ENCODE measurements at places on chromosomes 11 and 22. TPM values are rescaled to one million over a fixed set of nuclear protein-coding genes. Genes with fewer than 3 reads are reported as not detected.

DDTL gene
- total RNA-seq, result 4.1 TPM

ACR gene
- total RNA-seq, result not detected

IRAG1 gene
- 27.5 TPM for total RNA-seq

UBQLN3 gene
- not detected for total RNA-seq

MUC6 gene
- not detected for total RNA-seq

KDELR3 gene
- 83.7 TPM for total RNA-seq

OR10G8 gene
- not detected for total RNA-seq

LTBP3 gene
- 27.3 TPM for total RNA-seq

BIRC3 gene
- total RNA-seq, result 8.7 TPM

ADAMTS8 gene
- total RNA-seq, result not detected

CASP5 gene
- total RNA-seq, result not detected

OR51B5 gene
- not detected for total RNA-seq

DNA sequence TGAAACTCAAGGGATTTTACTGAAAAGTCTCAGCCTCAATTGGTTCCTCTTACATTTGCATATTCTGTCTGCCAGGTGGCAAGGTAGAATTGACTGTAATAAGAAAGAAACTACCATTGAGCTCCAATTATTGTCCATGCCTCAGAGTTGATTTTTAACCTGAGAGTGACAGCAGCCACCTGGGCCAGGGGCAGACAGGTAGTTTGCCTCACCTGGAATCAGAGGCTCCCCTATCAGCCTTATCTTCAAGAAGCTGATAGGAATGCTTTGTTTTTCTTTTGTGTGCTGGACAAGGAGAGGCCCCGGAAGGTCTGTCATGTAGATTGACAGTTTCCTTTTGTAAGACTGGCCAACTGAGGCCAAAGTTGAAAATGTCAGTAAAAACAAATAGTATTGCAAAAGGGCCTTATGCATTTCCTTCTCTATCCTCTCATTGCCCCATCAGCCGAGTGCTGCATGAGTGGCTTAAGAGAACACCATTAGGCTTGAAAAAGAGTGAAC lies 34.1 kb downstream of the CD44 start:
- peak; percentile 61 for DNase-seq

DNA sequence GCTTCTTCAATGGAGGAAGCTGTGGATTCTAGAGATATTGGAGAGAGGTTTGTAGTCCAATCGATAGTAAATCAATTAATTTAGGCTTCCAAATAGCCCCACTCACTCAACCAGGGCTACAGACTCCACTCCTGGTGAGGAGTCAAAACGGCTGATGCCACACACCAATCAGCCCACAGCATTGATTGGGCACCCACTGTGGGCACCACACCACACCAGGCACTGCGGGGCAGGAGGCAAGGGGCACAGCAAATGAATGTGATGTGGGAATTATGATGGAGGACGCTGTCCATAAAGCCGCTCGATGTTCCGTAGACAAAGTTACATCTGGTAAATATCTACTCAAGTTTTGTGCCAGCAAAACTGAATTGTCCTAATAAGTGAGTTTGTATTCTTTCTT lies 547.3 kb upstream of the CADM1 start:
- no peak for DNase-seq

- DNase-seq, result no peak
These were observed 30.8 kb upstream of the GDPD4 start for GRCh38 chr11:77332259-77332658.

- DNase-seq, result peak; percentile 92
These were observed 23.8 kb downstream of the PACSIN2 start for GRCh38 chr22:42991010-42991651.

- DNase-seq, result peak; percentile 45
These were observed 557 bp downstream of the GTPBP1 start for GRCh38 chr22:38706101-38706900.

DNA sequence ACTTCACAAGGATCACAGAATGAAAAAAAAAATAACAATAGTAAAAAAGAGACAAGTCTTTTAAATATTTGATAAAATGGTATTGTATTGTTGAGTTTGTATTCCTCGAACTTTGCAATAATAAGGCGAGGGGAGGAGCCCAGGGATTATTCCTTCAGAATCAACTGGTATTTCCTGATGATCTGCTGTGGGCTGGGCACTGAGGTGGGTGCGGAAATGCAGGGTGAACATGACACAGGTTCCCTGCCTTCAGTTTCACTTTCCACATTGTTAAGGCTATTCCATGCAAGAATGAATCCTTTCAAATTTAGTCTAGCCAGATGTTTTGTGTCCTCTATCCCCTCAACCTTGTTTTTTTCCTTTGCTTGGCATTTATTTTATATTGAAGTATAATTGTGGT lies 2.1 kb upstream of the EIF3M start:
- DNase-seq, result no peak

GRCh38 chr11:61899146-61899841 lies 7.9 kb upstream of the FADS3 start:
- DNase-seq, result peak; percentile 59

GRCh38 chr11:23284631-23285030 lies 424.4 kb upstream of the CCDC179 start:
- DNase-seq, result peak; percentile 56

- peak; percentile 51 for DNase-seq
These were observed 17.3 kb upstream of the PLET1 start for GRCh38 chr11:112277941-112278340.

- no peak for DNase-seq
These were observed 1.8 kb upstream of the MS4A15 start for GRCh38 chr11:60754887-60755286.

- DNase-seq, result no peak
These were observed 64.0 kb upstream of the PTPRJ start for GRCh38 chr11:47916361-47916841.

DNA sequence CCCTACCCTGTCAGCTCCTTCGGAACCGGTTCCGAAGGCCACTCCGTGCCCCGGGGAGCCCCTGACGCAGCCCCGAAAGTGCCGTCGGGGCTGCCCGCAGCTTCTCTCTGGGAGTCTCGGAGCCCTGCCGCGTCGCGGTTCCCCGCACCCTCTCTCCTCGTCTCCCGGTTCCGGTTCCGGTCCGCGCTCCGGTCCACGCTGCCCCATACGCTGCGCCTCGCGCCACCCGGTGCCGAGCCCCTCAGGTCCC lies 618 bp downstream of the MTA2 start:
- DNase-seq, result peak; percentile 42

GRCh38 chr11:27217948-27218420 lies 145.0 kb downstream of the CCDC34 start:
- peak; percentile 99 for DNase-seq

- DNase-seq, result no peak
These were observed 90.4 kb downstream of the TTC28 start for GRCh38 chr22:28589102-28589750.

GRCh38 chr22:30372915-30373314 lies 14.3 kb downstream of the RNF215 start:
- no peak for DNase-seq

DNA sequence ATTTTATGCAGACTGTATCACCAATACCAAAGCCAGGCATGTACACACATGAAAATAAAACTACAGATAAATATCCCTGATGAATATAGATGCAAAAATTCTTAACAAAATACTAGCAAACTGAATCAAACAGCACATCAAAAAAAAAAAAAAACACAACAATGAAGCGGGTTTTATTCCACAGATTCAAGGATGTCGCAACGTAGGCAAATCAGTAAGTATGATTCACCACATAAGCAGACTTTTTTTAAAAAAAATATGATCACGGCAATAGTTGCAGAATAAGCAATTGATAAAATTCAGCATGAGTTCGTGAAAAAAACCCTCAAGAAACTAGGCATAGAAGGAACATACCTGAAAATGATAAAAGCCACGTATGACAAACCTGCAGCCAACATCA lies 21.3 kb downstream of the OR51F1 start:
- DNase-seq, result no peak

DNA sequence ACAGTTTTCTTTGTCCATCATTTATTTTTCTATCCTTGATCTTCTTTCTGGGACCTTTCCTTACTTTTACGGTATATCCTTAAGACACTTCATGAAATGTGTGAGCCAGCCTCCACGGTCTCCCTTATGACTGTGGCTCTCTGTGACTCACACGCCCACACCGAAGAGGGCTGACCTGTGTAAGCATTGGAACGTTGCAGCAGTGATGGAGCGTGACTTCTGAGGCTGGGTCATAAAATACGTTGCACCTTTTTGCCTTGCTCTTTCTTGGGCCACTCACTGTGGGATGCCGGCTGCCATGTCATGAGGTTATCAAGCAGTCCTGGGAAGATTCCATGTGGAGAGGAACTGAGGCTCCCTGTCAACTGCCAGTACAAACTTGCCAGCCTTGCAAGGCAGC lies 96.3 kb upstream of the RAB1B start:
- DNase-seq, result peak; percentile 45

- DNase-seq, result no peak
These were observed 5.3 kb upstream of the INS start for GRCh38 chr11:2166091-2166851.

- no peak for DNase-seq
These were observed 99.3 kb downstream of the FDX1 start for GRCh38 chr11:110529043-110529442.

DNA sequence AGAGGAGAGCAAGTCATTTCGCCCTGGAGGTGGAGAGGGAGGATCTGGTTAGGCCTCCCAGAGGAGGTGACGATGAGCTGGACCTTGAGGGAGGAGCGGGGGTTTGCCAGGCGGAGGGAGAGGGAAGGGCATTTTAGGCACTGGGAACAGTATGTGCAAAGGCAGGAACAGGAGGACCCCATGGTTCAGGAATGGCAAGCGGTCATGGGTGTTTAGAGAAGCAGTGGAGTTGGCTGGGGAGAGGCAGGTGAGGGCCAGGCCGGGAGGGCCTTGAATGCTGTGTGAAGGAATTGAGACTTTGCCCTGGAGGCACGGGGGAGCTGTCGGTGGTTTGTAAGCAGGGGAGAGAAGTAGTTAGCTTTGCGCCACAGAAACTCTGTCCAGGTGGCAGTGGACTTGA lies 10.3 kb downstream of the PRDM11 start:
- DNase-seq, result no peak

DNA sequence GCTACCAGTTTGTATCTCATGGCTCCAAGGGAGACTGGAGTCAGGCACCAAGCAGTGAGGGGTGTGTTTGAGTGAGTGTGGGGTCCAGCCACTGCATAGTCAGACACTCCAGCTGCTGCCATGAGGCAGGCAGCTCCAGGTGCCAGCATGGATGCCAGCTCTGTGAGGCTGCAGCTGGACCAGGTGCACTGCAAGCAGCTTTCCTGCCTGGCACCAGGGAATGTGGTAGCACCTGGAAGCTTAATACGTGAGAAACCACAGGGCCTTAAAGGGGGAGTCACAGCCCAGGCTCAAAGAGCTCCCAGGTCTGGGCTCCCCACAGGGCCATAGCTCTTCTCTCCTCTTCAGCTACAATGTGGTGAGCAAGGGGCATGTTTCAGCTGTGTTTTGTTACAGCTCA lies 817.8 kb upstream of the LUZP2 start:
- DNase-seq, result no peak

DNA sequence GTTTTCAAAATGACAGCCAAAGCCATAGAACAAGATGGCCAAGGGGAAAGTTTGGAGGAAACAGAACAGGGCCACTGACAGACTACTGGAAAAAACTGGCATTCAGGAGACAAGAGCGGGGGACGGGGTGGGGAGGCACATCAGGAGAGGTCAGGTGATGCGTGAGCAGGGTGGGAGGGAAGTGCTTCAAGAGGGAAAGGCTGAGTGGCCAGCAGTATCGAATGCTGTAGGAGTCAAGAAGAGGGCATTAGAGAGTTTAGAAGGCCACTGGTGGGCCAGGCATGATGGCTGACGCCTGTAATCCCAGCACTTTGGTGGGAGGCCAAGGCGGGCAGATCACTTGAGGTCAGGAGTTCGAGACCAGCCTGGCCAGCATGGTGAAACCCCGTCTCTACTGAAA lies 8.2 kb downstream of the GTPBP1 start:
- DNase-seq, result no peak

DNA sequence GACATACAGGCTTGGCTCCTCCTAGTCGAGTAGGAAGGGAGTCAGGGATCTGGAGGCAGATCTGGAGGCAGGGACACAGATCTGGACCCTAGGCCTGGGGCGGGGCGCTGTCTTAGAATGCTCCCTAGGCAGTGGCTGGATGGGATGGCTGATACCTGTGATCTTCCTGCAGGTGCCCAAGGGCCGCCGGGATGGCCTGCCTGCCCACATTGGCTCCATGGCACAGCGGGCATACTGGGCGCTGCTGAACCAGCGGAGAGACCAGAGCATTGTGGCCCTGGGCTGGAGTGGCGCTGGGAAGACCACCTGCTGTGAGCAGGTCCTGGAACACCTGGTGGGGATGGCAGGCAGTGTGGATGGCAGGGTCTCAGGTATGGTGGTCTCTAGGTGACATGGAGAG lies 35.4 kb downstream of the MYO18B start:
- no peak for DNase-seq

- peak; percentile 24 for DNase-seq
These were observed 62.4 kb upstream of the ZBED5 start for GRCh38 chr11:10920205-10920604.

DNA sequence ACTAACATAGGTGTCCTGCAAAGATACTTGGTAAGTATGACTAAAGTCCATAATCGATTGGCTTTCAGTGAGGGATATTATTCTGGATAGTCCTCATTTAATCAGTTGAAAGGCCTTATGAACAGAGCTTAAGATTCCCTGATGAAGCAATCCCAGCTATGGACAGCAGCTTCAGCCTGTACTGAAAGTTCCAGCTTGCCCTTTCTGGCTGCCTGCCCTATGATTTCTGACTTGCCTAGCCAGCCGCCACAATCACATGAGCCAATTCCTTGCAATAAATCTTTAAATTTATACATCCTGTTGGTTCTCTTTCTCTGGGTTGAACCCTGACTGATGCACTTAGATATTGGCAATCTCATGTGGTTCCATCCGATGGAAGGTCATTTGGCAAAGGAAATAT lies 759.0 kb upstream of the API5 start:
- no peak for DNase-seq

DNA sequence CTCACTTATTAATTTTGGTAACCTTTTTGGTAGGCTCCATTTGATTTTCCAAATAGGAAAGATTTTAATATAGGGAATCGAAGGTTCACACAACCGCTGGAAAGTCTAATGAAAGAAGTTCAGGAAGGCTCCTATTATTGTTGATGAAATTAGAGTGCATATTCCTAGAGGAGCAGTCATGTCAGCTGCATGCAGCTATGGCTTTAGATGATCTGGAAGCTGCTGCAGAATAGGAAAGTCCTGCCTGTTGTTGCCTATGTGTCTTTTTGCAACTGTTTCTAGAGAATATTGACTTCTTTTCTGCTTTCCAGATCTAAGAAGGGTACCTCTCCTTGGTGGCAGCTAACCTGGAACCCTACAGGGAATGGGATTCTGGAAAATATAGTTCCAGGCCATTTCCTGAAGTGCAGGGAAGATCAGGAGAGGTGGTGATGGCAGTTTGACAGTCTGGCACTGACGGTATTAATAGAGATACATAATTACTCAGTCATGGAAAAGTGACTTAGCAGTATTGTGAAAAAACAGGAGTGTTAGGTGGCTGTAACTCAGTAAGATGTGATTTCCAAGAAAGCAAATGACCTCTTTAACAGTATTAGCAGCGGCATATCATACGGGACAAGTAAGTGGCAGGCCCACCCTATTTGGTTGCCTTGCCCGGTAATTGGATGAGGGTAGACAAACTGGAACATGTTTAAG lies 54.0 kb downstream of the TNRC6B start:
- DNase-seq, result no peak

GRCh38 chr11:87338046-87338639 lies 300.4 kb downstream of the TMEM135 start:
- DNase-seq, result no peak
